Suppressor macrophage (primary cell): ENCODE measurements at places on chromosomes 13 and 19.
A peak's percentile ranks its signal among the peaks of the same experiment; 100 is the strongest.

DNA sequence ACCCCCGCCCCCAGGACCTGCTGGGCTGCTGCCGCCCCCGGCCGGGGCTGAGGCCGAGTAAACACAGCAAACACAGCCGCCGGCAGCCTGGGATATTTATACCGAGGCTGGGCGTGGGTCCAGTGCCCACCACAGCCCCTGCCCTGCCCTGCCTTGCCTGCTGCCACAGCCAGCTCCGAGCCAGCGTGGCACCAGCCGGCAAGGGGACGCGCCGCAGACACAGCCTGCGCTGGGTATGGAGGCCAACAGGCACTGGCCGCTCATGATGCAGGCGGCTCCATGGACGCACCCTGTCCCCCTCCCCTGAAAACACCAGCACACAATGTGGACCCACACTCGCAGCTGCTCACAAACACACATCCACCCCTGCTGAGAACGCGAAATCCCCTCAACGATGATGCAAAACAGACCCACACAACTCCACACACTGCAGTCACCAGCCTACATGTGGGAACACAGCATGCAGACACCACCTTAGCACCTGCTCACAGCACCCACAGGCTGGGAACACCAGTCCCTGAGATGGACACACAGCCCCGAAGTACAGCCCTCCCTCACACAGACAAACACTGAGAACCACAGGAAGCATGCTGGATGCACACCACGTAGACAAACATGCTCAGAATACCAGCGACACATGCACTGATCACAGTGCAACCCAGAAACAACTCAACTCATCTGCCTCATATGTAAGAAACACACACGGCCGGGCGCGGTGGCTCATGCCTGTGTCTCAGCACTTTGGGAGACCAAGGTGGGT lies 16.2 kb downstream of the CCDC97 start:
- DNase-seq = peak; percentile 65

DNA sequence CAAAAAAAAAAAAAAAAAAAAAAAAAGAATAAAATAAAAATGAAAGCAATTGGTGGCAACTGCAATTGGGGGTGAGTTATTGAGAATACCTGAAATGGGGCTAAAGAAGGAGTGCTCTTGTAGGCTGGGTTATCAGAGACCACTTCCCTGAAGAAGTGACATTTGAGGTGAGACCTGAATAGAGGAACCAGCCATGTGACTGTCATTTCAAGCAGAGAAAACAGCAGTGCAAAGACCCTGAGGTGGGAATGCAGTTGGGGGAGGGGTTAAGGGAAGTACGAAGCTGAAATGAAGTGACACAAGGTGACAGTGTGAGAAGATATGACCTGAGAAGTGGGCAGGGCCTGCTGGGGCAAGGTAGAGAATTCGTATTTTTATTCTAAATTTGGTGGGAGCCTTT lies 4.3 kb upstream of the PALM3 start:
- no peak for DNase-seq

GRCh38 chr13:109516186-109516585 lies 270.2 kb downstream of the IRS2 start:
- DNase-seq = no peak

DNA sequence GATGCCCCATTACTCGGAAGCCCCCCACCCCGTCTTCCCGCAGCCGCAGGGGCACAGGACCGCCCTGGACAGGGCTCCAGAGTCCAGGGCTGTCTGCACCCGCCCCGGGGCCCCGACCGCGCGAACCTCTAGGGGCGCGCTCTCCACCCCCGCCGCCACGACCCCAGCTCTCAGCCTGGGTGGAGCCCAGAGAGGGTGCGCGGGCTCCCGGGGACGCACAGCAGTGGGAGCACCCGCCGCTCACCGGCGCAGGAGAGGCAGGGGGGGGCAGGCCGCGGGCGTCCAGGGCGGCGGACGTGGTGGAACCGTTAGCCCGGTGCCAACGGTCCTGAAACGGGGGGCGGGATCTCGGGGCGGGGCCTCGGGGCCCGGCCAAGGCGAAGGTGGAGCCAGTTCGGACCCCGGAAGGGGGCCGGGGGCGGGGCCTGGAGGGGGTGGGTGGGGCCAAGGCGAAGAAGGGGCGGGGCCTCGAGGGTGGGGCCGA lies at the start of gene ATP8B3:
TSS of gene ATP8B3 (minus strand) at position 335 of the 484 bp plus-strand sequence. CDS start 540 bp downstream, outside the sequence.
- DNase-seq = no peak

- peak; percentile 59 for DNase-seq
These were observed 62.2 kb downstream of the DNAJC15 start for GRCh38 chr13:43085545-43085944.

GRCh38 chr13:74372511-74372910 lies 238.3 kb upstream of the KLF12 start:
- no peak for DNase-seq

GRCh38 chr13:23020246-23020843 lies 160.4 kb upstream of the SGCG start:
- peak; percentile 66 for DNase-seq

DNA sequence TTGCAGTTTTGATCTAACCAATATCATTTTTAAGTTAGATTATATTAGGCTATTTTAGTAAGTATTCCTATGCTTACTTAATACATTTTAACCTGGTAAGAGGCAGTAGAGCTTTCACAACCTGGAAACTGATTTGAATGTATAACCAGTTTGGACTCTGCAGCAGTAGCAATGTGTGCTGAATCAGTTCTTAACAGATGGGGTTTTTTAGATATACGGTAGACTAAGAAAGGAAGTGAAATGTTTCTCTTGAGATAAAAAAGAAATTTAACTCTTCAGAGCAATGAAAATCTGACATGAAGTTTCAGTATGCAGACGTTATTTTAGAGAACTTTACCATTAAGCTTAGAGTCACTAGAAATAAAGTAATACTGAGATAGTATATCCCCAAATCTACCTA lies 2.7 kb downstream of the NBEA start:
- no peak for DNase-seq

DNA sequence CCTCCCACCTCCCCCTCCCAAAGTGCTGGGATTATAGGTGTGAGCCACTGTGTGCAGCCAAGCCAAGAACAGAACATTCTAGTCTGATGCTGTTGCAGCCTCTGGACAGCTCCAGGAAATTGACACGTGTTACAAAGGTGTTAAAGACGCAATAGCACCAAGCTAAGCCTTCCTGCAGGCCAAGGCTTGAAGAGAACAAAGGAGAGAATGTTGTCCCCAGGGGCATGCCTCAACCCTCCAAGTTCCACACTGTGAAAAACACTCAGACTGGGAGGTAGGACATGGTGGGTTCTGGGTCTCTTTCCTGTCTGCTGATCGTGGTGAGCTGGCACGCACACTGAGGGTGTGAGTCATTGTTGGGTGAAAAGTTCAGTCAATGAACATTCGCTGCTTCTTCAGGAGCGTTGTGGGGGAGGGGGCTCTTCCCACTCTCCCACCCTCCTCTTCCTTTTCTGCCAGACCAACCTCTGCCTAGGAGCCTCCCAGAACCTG lies 5.3 kb upstream of the PTPRS start:
- no peak for DNase-seq
